ENCODE measurements at places on chromosomes 2 and 18.

GRCh38 chr2:164495491-164496223 lies 125.6 kb downstream of the GRB14 start:
- peak; percentile 53 for DNase-seq

DNA sequence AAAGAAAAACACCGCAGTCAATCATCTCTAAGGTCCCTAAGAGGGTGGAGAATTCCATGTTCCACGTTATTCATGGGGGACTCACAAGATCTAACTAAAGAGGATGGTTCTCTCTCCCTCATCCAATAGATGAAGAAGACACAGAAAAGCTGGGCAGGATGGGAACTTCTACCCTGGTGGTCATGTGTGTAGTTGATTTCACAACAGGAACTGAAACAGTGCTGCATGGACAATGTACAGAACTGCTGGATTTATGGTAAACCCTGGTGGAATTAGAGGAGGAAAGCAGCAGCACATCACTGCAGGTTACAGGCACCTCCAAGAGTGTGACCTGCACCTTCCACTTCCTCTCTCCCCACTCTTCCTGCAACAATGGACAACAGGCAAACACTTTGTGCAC lies 31.4 kb downstream of the FECH start:
- DNase-seq: no peak

DNA sequence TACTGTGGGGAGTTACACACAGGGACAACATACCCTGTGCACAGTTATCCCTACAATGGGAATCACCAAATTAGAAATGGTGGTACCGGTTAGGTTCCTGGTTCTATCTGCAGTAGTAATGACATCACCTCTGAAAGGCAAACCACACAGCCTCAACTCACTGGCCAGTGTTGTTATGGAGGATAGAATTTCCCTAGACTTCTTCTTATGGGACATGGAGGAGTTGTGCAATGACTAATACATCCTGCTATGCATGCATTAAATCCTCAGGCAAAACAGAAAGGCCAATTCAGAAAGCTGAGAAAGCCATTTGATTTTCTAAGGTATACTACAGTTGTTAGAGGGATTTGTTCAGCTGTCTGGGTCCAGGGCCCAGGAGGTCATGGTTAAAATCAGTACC lies 439.3 kb downstream of the TMX3 start:
- DNase-seq: peak; percentile 77

GRCh38 chr2:56474412-56475158 lies 290.8 kb downstream of the CCDC85A start:
- DNase-seq: peak; percentile 54

Measured in HFFc6 (cell line).